T-helper 1 cell (primary cell): ENCODE measurements at places on chromosomes 13 and 19.
A peak's percentile ranks its signal among the peaks of the same experiment; 100 is the strongest.

- DNase-seq: peak; percentile 69
These were observed 60.6 kb downstream of the NDFIP2 start for GRCh38 chr13:79541426-79542049.

DNA sequence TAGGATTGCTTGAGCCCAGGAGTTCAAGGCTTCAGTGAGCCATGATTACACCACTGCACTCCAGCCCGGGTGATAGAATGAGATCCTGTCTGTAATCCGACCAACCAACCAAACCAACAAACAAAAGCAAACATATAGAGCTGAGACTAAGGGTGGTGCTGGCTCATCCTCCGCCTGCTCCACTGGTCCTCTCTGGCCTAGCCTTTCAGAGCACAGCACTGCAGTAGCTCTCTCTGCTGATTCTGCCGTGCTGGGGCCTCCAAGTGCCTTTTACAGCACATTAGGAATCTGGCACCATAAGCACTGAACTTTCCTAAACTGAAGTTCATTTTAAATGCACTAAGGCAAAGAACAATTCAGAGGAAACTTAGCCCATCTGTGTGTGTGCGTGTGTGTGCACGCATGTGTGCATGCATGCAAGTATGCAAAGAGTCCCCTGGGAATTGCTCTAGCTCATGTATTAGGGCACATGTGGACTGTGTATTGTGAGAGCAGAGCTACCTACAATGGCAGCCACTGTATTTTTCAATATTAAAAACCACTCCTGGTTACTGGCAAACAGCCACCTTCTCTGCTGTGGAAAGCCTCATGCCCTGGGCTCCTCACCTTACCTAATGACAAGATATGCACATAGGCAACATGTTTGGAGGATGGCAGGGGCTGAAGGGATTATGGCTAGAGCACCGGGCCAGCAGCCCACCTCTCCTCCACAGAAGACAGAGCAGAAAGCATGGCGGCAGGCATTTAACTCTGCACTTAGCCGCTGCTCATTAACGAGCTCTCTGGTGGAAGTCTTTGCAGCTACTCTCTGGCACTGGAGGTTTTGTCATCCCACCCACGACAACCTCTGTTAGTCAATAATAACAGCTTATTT, 223.1 kb upstream of the TSHZ3 start:
- no peak for DNase-seq

DNA sequence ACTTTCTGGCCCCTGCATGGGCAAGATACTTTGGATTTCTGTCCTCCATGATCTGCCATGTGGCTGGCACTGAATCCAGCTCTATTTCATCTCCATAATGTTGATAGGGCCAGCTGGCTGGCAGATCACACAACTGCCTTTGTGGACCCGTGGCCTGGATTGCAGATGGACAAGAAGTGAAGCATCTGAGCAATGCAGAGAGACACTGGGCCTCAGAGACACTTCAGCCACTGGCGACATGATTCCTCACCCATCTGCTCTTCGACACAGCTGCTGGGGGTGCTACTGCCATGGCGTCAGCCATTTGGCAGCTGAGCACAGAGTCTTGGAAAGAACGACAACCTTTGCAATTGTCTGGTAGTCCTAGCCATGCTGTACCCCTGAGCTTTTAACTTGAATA, 79.5 kb upstream of the MYO16 start:
- no peak for DNase-seq

DNA sequence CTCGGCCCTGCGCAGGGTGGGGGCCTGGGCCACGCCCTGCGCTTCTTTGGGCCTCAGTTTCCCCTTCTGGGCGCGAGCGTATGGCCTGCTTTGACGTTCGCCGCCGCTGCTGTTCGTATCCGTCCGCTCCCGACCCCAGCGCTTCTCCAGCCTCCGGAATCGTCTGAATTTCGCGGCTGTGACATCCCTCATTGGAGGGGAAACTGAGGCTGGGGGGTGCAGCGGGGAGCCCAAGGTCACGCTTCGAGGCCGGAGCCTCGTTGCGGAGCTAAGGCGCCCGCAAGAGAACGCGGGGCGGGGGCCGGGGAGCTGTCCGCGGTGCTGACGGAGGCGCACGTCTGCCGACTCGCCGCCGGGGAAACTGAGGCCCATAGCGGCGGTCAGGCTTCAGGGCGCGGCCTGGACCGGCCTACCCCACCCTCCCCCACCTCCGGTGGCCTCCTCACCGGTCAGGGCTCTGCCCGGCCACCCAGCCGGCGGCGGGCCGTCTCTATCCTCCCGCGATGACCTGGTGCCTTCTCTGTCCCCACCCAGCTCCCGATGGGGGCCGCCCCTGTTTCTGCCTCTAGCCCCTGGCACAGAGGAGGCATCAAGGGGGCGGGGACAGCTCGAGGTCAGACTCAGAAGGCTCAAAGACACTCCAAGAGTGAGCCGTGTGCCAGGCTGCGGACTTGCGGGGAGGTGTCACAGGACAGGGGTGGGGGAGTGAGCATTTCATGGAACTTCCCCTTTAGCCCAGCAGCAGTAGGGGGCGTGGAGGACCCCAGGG, 3.0 kb upstream of the APC2 start:
- DNase-seq: no peak

GRCh38 chr13:91592056-91593014, 193.9 kb downstream of the GPC5 start:
- no peak for DNase-seq

- no peak for DNase-seq
These were observed 80.1 kb downstream of the C1QTNF9 start for GRCh38 chr13:24389506-24389905.

DNA sequence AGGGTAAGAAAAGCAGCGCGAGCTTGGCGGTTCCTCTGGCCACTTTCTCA, at the start of gene DMRTC2:
Gene DMRTC2, plus strand, starts transcription at position 42 of the 50 bp plus-strand sequence. CDS start 2,387 bp downstream, outside the sequence.
- no peak for DNase-seq

DNA sequence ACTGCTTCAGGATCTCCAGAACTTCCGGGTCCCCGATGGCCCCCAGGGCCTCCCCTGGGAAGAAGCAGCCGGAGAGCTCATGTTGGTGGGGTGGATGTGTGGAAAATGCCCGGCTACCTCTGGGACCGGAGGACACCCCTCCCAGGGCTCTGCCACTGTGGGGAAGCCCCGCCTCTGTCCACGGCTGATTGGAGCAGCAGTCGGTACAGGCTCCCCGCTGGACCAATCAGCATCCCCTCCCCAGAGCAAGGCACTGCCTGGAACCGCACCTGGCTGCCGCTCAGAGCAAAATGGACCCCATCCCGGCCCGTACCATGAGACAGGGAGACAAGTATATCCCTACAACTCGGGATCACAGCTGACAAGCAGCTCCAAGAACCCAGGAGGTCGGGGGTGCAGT, 6.4 kb downstream of the DOHH start:
- DNase-seq: no peak

DNA sequence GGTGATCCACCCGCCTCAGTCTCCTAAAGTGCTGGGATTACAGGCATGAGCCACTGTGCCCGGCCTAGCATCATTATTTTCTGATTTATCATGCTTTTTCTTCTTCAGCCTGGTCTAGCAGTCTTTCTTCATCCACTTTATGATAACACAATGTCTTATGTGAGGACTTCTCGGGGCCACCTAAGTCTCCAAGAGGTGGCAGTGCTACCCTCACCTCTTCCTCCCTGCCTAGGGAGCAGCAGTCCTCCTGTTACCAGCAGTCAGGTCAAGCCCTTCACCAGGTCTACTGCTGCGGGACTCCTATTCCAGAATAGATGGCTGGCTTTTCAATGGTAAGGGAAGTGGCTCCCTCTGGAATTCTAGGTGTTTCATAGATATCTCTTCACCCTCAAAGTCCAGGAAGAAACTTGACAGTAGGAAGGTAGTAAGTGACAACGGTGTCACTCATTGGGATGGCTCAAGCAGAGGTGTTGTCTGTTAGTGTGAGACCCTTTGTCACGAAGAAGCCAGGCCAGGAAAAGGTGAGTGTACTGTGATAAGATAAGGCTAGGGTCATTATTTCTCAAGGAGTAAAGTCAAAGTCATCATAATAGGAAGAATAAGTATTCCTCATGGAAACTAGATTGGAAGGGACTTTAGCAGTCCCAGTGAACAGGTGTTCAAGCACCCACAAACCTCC, 164.0 kb downstream of the KLF5 start:
- DNase-seq: no peak

DNA sequence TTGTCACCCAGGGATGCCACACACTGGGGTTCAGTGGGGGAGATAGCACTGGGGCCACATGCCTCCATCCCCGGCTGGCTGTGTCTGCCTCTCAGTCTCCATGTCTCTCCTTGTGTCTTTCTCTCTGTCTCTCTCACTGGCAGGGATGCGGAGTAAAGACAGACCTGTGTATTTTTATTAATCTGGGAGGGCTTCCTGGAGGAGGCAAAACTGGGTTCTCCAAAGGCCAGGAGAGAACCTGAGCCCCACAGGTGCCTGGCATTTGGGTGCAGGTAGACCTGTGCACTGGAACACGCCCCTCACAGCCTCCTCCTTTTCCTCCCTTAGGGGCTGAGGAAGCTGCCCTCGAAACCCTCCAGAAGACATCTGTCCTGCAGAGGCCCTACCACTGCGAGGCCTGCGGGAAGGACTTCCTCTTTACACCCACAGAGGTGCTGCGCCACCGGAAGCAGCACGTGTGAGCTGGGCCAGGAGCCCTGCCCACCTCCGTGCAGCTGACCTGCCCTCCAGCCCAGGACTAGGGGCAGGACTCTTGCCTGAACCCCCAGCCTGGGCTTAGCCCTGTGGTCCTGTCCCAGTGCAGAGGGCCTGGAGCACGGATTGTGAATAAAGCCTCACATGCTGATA, 32.7 kb downstream of the DHX34 start:
- DNase-seq: peak; percentile 40

DNA sequence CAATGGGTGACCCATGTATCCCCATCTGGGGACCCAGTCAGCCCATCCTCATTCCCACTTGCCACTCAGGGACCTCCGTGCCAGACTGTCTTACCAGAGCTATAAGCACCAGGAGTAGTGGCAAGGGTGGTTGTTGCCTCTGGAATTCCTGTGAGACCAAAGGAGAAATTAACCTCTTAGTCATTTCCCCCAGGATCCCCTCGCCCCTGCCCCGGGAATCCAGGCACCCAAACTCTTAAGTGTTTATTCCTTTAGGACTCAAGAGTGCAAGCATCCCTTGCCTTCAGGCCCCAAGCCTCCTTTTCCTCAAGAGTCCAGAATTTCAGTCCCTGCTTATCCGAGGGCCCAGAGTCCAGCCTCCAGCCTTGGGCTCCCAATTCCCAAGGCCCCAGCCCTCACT, 9.2 kb downstream of the NTN5 start:
- DNase-seq: no peak

DNA sequence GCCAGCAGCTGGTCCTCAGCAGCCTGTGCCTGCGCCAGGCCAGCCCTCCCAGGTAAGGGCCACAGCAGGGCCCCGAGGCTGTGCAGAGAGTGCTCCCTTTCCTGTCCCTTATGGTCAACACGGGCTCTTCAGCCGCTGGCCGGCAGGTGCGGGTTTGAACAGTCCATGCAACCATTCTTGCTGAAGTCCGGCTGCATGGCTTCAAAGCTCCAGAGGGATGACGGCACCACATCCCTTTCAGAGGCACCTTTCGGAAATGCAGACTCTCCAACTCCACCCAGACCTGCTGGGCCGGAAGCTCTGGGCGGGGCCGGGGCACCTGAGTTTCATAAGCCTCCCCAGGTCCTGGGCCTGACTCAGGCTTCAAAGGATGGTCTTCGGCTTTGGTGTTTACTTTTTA, 81.3 kb downstream of the SPACA7 start:
- no peak for DNase-seq

DNA sequence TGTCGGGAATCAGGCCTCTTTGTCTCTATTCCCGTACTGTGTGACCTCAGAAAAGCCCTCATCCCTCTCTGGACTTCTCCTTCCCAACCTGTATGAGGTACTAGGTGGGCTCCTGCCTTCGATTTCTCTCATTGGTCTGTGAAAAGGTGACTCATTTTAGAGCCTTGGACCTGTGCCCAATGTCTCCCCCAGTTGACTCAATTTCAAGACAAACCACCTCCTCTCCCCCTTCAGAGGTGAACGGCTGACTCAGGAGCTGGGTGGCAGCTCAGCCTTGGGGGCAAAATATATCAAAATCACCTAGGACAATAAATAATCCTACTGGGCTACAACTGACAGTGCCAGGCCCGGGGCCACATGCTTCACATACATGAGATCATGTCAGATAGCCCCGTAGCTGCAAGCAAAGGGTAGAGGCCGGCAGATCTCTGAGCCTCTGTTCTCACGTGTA, 630 bp downstream of the COQ8B start:
- DNase-seq: peak; percentile 43

- DNase-seq: no peak
These were observed 284.1 kb downstream of the ITGBL1 start for GRCh38 chr13:101736566-101736965.

GRCh38 chr19:29489172-29489951, 36.4 kb upstream of the VSTM2B start:
- DNase-seq: no peak

DNA sequence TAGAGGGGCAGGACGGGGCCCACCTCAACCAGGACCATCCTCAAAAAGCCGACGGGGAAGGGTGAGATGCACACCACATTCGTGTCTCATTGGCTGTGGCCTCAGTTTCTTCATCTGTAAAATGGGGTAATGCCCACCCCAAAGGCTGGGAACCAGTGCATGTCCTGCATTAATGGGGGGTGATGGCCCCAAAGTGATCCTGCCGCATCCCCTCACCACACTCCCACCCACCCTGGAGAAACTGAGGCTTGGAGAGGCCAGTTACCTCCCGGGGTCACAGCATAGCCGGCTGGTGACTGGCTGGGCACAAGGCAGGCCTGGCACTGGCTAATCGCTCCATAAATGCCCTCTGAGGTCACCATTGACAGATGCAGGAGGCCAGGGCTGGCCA, 640 bp upstream of the MIDN start:
- DNase-seq: no peak

DNA sequence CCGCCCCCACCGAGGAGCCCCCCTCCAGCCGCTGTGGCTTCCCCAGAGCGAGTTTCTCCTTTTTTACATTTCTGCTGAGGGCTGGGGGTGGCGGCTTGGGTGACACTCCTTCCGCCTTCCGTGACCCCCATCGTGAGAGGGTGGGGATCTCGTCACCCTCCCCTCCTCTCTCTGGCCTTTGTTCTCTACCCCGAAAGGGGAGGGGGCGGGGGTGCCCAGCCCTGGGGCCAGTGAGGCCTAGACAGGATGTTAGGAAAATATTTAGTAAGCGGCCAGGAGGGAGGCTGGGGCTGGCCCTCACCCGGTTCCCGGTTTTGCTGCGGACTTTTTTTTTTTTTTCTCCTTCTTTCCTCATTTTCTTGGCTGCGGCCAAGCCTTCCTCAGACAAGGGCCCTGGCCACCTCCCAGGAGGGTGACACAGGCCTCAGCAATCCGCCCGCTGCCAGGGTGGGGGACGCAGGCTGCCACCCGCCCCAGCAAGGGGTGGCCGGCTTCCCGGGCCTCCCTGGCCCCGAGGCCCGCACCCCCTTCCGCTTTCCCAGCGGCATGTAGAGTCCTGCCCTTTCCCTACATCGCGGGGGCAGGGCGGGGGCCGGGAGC, 3.9 kb downstream of the MIDN start:
- DNase-seq: no peak

GRCh38 chr13:20174656-20175405, 14.0 kb upstream of the GJA3 start:
- peak; percentile 66 for DNase-seq

- no peak for DNase-seq
These were observed 201.3 kb downstream of the POU4F1 start for GRCh38 chr13:78401873-78402707.

- DNase-seq: no peak
These were observed 11.6 kb downstream of the FUZ start for GRCh38 chr19:49801401-49801888.

GRCh38 chr19:5138606-5139582, 170.0 kb downstream of the KDM4B start:
- DNase-seq: peak; percentile 88
